ENCODE measurements at places on chromosomes 11 and 22.
A peak's percentile ranks its signal among the peaks of the same experiment; 100 is the strongest.

DNA sequence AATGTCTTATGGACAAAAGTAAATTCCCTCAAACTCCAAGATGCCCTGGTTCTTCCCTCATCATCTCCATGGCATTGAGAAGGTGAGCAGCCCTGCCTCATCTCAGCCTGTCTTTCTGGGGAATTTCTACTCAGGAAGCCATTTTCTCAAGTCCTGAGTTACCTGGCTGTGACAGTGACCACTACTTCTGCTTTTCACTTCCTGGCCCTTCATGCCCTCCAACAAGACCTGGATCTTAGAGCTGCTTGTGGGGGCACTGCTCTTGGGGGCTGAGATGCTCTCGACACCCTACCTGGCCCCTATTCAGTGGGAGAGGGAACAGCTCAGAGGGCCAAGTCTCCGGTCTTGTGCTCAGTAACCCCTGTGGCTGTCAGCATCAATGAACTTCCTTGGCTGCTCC is 5.5 kb upstream of the IGSF22 start:
- no peak for DNase-seq

- no peak for DNase-seq
These were observed 254.0 kb upstream of the NARS2 start for GRCh38 chr11:78828676-78829075.

DNA sequence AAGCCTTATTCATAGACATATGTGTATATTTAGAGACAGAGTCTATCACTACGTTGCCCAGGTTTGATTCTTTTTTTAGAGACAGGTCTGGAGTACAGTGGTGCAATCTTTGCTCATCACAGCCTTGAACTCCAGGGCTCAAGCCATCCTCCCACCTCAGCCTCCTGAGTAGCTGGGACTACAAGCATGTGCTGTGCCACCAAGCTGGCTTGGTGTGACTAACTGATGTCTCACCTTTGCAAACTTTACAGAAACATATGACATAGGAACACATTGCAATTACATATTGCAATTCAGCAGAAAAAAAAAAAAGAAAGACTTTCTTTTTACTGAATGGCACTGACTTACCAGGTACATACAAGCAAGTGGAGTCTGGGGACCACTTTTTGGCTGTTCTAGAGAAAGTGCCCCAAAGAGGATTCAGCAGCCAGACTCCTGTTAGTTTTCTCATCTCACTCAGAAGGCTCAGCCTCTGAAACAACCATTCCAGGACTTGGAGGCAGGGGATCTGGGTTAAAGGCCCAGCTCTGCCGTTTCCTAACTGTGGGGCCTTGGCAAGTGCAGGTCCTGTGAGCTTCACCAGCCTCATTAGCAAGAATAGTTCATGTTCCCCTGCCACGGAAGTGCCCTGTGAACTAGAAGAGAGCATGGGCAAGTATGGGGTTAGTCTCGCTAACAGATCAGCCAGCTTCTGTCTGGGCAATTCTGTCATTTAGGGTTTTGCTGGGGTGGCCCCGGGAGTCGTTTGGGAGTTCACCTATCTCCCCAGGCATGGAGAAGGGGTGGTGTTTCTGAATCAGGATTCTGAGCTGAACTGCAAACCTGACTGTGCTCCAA is 11.3 kb upstream of the NFAM1 start:
- DNase-seq = no peak

- no peak for DNase-seq
These were observed 1.5 kb downstream of the DGKZ start for GRCh38 chr11:46348566-46349401.

DNA sequence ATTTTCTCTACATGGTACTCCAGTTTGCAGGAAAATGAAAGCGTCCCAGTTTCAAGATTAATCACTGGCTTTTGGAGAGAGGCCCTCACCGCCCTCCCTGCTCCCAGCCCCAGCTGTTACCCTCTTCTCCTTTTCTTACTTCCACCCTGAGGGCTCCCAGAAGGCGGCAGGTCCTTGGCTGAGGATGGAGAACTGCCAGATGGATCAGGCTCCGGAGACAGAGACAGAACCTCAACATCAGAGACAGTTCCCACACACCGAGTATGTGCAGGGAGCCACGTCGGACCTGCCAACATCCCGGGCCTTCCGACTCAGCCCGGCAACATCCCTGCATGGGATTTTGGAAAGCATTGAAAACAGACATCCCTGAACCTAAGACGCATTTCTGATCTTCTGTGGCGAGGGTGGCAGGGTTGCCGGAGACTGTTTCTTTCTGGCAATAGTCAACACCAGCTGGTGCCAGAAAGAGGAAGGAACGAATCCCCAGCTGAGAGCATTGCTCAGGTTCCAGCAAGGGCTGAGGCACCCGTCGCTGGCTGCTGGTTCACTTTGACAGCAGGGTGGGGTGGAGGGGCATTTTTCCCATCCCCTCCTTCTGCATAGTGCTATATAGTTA is 467.1 kb downstream of the MIAT start:
- no peak for DNase-seq

- DNase-seq = peak; percentile 48
These were observed 115.1 kb upstream of the RASSF10 start for GRCh38 chr11:12893787-12894672.

- DNase-seq = no peak
These were observed 11.3 kb downstream of the PLAAT2 start for GRCh38 chr11:63551889-63552266.

GRCh38 chr22:36237462-36238372 is 1.6 kb downstream of the APOL2 start:
- no peak for DNase-seq

DNA sequence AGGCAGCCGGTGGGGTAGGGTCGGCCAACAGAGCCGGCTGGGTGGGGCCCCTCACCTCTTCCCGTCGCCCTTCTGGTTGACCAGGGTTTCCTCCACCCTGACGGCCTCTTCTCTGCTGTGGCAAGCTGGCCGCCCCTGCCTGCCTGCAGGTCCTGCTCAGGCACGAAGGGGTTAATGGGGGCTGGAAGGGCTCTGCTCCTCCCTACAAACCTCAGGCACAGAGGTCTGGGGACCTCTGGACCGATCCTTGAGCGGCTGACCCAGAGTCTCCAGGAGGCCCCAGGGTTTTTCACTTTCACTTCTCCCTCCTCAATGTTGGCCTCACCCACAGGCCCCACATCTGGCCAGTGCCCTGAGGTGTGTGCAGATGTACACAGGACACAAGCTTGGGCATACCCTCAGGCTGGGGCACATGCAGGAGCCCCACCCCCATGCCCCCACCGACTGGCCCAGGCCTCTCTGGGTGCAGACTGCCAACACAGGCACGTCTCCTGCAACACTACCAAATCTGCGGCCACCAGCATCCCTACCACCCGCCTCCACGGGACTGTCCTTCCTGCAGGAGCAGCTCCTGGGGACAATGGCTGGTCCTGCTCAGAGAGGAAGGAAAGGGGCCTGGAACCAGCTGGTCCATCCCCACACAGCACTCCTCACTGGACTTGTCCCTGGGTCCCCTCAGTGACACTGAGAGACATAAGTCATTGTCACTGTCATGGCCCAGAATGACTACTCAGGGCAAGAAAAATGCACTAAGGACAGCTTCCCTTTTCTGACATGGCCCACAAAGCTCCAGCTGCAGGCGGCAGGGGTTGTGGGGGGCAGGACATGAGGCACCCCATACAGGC is 3.2 kb upstream of the TBX1 start:
- DNase-seq = no peak

GRCh38 chr11:83727251-83727650 is 441.1 kb upstream of the CCDC90B start:
- no peak for DNase-seq

GRCh38 chr11:84549217-84549616 is 1077.9 kb downstream of the DLG2 start:
- no peak for DNase-seq

DNA sequence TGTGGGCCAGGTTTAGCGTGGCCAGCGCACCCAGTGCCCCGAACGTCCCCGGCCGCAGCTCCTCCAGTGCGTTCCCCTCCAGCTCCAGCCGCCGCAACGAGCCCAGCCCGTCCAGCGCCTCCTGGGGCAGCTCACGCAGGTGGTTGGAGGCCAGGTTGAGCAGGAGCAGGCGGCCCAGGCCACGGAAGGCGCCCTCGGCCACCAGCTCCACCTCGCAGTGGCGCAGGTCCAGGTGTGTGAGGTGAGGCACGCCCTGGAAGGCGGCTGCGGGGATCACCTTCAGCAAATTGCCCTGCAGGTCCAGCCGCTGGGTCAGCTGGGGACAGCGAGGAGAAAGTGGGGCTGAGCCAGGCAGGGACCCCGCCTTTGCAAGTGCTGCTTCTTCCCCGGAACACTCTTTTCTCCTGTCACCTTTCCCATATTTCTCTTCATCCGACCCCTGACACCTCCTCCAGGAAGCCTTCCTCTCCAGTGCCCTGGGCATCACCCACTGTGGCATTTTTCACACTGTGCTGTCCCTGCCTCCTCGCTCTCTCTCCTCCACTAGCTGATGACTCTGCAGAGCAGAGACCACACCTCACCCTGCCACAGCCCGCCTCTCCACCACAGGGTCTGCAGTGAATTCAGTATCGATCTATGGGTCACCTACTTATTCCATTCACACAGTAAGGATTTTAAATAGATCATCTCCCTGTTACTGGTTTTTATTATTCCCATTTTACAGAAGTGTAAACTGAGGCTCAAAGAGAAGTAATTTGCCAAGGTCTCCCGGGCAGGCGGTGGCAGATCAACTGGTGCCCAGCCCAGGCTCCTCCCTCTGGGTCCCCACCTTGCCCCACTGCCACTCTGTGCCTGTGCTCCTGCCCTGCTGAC is 1.9 kb downstream of the CHADL start:
- no peak for DNase-seq

GRCh38 chr11:118921121-118921928 is 4.4 kb downstream of the BCL9L start:
- no peak for DNase-seq

DNA sequence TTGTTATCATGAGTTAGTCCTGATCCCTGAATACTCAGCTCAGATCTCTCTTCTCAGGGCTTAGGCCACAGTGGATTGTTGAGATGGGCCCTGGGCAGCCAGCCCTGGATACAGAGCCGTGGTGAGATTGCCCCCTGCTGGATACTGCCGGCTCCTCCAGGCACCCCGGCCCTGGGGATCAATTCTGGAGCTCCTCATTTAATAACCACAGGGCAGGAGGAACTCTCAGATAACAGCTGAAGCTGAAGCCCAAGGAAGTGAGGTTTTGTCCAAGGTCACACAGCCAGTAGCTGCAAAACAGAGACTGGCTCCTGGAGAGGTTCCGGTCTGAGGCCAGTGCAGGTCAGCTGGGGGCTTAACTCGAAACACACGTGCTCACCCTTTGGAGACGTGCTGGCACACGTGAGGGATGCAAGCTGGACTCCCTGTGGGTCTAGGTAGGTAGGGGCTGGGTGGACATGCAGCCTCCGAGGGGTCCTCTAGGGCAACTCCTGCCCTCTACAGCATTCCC is 16.0 kb downstream of the USH1C start:
- DNase-seq = peak; percentile 16

- DNase-seq = no peak
These were observed 33.0 kb upstream of the DBX1 start for GRCh38 chr11:20193307-20193706.

- DNase-seq = no peak
These were observed 48.2 kb upstream of the SMCO4 start for GRCh38 chr11:93591247-93591898.

DNA sequence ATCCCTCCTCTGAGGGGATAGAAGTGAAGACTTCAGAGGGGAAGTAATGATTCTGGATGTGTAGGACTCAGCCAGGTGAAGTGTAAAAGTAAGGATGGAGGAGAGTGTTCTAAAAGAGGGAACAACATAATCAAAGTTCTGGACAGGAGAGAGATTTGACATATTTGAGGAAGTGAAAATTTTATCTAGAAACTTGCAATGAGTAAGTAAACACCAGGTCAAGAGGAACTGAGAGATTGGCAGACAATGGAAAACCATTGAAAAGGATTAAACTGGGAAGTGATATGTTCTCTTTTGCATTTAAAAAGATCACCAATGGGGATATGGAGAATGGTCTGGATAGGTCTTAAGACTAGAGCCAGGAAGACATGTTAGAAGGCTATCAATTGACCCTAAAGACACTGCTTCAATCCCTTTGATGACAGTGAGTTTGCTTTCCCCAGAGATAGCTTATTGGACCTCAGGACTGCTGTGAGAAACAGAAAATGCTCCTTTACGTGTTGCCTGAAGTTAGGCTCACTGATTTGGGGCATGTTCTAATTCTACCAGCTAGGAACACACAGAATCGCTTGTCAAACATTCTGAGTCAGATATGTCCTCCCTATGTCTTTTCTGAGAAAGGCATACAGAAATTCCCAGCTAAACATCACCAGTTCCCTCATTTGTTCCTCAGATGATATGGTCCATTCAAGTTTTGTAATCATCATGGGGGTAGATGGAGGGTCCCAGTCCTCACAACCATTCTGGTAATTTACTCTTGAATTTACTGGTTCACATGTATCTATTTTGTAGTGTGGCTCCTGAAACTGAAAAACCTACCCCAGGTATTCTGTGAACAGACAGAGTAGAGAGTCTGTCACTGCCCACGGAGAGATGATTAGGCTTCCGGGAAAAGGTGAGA is 144.9 kb downstream of the MAML2 start:
- no peak for DNase-seq

GRCh38 chr11:13763341-13763740 is 94.9 kb downstream of the FAR1 start:
- no peak for DNase-seq

DNA sequence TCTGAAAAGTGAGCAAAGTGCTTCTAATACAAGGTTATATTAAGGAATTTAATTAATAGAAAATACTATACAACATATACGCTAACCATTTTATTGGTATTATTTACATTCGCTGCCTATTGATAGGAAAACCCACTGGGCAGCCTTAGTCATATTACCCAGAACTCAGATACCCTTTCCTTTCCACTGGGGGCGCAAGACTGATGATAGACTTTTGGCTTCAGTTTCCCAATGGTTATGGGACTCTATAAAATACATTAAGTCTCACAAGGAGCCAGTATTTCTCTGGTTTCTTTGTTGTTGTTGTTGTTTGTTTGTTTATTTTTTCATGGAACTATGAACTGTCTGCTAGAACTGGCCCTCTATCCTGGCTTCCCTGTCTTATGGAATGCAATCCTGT is 471.1 kb upstream of the KIRREL3 start:
- DNase-seq = no peak

DNA sequence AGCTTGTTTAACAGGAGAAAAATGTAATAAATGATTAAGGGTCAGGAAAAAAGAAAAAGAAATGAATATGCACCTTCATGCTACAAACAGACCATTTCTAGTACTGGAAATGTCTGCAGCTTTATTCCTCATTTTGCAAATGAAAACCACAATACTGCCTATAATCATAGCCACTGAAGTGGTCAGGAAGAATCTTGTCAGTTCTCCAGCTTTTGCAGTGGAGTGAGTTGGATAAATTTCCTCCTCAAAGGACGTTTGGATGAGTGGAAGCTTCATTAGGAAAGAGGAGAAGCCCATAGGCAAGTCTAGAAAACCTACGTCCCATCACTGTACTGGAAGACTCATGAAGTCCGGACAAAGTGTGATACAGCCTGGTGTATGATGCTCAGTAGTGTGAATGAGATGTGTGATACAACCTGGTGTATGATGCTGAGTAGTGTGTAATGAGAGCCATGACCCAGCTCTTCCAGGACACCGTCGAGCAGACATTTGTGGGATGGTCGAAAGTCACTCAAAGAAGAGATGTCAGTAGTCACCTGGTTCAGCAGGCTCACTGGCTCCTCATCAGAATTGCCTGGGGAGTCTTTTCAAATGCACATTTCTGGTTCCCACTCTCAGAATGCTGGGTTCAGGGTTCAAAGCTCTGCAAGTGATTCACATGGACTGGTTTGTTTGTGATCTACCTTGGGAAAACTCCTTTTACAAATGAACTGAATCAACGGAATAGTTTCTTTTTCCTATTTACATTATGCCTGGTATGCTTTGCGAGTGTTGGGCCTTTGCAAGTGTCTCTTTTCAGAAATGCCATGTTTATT is 101.3 kb downstream of the PDHX start:
- DNase-seq = no peak

- no peak for DNase-seq
These were observed 2.8 kb downstream of the NDUFC2 start for GRCh38 chr11:78076733-78077403.

All from NCI-H1436 (cell line).